Esophagus muscularis mucosa (tissue), 4 donors: ENCODE measurements at places on chromosomes 12 and 14. TPM values are rescaled to one million over a fixed set of nuclear protein-coding genes. Genes with fewer than 3 reads are reported as not detected.

The ACSS3 gene
- 12.1 TPM for total RNA-seq

GRCh38 chr12:122323311-122324019 lies 57.2 kb upstream of the VPS33A start:
- no peak overlapping the region for H3K27ac ChIP-seq
- no peaks in the 10 kb centered on the region for H3K27me3 ChIP-seq
- no peak for DNase-seq

The CBLN3 gene
- 2.2 TPM for total RNA-seq

The GPR132 gene
- 2.5 TPM for total RNA-seq

- no peak for DNase-seq
- H3K27ac ChIP-seq, result no peak overlapping the region
- H3K27me3 ChIP-seq, result no peaks in the 10 kb centered on the region
- H3K36me3 ChIP-seq, result no peaks in the 10 kb centered on the region
Measured at GRCh38 chr12:95723693-95724384, 66.7 kb downstream of the NTN4 start.
